Forelimb muscle (tissue), 1 donor: ENCODE measurements at places on chromosomes 5 and 9.

DNA sequence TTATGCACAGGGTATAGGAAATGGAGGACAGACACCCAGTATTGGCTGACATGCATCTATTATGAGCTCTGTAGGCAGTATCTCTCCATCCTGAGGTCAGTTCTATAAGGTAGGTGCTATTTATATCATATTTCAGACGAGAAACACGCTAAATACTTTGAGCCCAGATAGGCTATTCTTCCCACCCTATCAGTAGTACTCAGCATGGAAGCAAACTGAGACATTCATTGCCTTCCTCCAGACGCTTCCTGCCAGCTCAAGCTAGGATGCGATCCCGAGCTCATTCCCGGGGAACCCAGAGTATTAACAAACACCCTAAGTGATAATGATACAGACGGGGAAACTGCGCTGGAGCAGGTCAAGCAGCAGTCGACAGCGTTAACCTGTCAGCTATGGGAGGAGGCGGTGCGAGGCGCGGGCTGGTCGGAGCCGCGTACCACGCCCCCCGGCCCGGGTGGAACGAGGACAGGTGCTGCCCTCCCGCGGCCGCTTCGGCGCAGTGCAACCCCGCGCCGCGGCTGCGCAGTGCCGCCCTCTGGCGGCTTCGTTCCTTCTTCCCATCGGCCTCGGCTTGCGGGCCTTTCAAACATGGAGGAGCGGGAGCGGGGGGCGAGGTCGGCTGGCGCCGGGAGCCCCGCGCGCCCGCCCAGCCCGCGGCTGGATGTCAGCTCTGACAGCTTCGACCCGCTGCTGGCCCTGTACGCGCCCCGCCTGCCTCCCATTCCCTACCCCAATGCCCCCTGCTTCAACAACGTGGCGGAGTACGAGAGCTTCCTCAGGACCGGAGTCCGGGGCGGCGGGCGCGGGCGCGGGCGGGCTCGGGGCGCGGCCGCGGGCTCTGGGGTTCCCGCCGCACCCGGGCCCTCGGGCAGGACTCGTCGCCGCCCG, at the start of gene LSM11:
TSS of gene LSM11 (plus strand) at position 550 of the 888 bp plus-strand sequence. CDS start at position 589, 39 bp downstream.
- DNase-seq: peak; percentile 68

GRCh38 chr5:63963926-63964325, 1.7 kb upstream of the HTR1A start:
- no peak for DNase-seq

DNA sequence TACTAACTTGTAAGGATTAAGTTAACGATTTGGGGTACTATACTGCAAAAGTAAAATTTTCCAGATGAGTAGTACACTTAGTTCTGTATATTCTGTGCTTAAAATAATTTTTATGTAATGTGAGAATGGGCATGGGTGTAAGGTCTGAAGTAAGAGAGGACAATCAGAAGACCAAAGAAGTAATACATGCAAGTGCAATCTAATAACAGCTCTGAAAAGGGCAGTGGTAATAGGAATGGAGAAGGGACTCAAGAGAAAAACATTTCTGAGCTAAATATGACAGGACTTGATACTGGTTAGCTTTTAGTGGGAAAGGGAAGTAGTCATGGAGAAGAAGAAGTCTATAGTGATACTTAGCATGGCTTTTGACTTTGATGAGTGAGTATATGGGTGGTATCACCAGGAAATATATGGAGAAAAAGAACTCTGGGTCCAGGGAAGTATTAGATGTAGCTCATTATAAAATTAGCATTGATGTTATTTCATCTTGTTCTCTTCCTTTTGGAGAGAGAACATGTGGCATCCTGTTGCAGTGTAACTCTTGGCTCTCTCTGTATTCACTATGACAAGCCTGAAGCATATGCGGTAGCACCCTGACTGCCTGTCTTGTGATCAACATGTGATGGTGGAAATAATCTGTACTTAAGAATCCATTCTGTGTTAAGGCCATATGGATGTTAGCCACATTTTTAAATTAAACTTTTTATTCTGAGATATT, 60.5 kb downstream of the ERCC6L2 start:
- DNase-seq: no peak

DNA sequence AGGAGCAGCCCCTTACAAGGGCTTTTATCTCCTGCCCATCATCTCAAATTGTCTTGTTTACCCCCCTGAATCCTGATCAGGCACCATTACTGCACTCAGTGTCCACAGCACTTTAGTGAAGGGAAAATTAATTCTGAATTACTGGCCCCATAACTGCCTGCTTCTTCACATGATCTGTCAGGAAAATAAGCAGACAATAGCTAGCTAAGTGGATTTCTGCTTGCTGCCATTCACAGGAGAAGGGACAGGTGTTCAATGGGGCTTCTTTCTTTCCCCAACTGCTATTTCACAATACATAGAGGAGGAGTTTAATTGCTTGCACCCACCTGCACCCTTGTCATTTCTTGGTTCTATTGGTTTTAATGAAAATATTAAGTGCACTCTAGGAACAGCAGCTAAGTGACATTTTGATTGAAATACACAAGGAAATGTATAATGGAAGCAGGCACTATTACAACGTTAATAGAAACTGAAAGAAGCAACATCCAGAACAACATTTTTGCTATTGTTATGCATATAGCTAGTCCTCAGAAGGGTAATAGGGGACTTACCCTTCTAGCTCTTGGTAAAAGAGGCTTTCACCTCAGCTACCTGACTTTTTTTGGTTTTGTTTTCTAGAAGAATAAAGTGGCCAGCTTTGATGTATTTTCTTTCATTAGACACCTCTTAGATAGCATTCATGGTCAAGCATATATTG, 599.3 kb upstream of the TLE4 start:
- DNase-seq: no peak

GRCh38 chr5:150022158-150022531, 21.6 kb downstream of the HMGXB3 start:
- no peak for DNase-seq

DNA sequence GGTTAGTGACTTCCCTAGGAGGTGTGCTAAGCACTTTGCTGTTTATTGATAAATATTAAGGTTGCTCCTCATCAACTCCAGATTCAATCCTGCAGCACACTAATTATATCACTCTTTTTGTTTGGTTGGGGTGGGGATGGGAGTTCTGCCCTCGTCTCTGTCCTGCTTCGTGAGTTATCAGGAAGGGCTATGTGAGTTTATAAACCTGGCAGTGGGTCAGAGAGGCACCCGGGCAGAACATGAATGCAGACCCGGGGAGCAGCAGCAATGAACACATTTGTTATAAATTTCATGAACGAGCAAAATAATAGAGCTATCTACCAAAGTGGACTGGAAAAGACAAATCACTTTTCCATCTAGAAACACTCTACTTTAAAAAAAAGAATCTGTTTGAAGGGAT, 125.5 kb upstream of the WWC1 start:
- no peak for DNase-seq

- no peak for DNase-seq
These were observed 93.5 kb downstream of the PLPP1 start for GRCh38 chr5:55441107-55441771.

DNA sequence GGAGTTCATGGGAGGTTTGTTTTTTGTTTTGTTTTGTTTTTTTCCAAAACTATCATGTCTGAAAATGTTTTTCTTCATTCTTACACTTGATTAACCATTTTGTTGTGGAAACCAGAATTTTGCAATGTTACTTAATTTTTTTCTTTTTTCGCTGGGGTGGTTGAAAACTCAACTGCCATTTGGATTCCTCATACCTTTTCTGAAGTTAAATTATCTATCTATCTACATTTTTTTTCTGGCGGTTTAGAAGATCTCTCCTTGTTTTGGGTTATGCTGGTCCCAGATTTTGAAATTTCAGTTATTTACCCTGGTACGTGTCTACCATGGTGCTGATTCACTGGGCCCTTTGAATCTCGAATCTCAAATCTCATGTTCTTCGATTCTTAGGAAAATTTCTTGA, 316.2 kb upstream of the SMARCA2 start:
- no peak for DNase-seq

GRCh38 chr5:178786859-178787499, 56.5 kb upstream of the ZNF354A start:
- no peak for DNase-seq

DNA sequence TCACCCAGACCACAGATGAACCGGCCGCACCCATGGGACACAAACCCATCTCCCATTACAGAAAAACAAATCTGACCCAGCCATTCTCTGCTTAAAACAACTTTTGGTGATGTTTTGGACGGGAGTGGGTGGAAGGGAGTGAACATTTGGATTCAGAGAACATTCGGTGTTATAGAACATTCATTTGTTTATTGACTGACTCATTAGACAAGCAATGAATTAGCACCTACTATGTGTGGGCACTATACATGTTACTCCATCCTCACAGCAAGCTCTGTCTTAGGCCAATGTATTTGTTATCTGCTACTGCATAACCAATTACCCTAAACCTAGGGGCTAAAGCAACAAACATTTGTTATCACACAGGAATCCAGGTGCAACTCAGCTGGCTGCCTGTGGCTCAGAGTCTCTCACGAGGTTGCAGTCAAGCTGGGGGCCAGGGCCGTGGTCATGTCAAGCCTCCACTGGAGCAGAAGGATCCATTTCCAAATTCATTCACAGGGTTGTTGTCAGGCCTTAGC, 5.1 kb upstream of the ERGIC1 start:
- no peak for DNase-seq

DNA sequence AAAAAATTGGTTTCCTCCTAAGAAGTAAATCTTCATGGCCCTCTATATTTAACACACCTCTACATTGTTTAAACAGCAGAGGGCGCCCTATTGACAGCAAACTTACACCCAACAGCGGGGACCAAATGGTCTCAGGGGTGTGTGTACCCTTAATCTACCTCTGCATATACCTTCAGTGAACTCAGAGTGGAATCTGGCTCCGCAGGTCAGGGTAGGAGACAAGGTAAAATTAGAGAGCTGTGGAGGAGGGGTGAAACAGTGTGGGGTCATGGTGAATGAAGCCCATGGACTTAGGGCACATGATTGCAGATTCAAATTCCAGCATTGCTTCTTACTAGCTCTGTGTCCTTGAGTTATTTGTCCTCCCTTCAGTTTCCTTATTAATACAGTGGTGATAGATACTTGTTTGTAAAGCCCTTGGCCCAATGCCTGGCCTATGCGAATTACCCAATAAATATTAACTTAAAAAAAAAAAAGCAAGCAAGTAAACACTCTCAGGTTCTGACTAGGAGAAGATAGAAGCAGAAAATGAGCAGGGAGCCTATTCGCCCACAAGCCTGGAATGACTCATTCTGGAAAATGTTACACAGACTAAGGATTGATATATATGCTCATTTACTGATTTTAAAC, 122.9 kb downstream of the CAVIN4 start:
- DNase-seq: no peak

DNA sequence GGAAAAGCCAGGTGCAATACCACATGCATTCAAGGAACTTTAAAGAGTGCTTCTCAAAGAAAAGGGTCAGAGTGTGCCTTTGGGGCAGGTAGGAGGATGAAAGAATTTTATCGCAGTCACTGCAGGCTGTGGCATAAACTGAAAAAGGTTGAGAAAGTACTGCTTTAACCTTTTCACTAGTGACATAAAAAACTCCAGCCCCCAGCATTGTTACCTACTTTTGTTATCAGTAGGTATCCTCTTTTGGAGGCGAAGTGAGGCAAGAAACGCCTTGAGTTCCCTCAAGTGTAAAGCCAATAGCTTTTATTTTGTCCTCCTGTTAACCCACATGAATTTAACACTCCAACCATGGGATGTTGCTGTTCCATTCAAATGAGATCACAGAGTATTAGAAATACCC, 64.7 kb upstream of the CHD1 start:
- DNase-seq: no peak

DNA sequence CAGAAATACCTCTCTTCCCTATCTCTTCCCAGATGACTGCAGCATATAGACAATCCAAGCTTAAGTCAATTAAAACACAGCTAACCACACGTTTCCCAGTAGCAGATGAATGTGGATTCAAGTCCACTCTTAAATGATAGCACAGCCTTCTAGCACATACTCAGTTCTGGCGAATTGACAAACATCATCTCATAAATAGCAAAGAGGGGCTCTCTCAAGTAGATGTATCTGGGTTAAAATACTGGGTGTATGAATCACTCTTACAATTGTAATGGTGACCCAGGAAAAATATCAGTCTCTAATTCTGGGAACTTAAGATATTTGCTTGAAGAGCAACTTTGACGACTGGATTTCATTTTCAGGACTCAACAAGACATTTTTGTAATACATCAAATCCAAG, 67.0 kb upstream of the HAPLN1 start:
- DNase-seq: no peak

DNA sequence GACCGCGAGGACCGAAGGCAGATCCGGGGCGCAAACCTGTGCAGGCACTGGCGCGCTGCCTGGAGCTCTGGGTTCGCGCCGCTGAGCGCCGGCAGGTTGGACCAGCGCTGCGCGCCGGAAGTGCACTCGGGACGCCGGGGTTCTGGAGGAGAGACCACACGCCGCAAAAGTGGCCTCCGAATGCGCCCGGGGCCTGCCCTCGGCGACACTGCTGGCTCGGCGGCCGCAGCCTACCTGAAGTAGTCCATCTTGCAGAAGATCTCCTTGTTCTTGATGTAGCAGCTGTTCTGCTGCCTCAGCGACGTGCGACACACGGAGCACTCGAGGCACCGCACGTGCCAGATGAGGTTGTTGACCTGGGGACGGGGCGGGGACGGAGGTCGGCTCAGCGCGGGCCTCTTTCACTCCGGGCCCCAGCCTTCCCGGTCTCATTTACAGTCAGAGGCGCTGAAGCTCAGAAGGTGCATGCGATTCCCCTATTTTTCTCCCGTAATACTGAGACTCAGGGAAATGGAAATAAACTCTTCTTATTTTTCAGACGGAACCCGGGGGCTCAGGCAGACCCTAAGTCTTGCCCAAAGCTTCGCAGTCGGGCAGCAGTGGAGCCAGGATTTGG, 2.5 kb downstream of the LHX6 start:
- DNase-seq: no peak

- DNase-seq: no peak
These were observed 58.7 kb upstream of the PRR16 start for GRCh38 chr5:120405286-120405864.

- DNase-seq: no peak
These were observed 34.5 kb downstream of the CREBRF start for GRCh38 chr5:173090639-173091038.

GRCh38 chr9:117074784-117075520, 339.9 kb downstream of the ASTN2 start:
- no peak for DNase-seq

DNA sequence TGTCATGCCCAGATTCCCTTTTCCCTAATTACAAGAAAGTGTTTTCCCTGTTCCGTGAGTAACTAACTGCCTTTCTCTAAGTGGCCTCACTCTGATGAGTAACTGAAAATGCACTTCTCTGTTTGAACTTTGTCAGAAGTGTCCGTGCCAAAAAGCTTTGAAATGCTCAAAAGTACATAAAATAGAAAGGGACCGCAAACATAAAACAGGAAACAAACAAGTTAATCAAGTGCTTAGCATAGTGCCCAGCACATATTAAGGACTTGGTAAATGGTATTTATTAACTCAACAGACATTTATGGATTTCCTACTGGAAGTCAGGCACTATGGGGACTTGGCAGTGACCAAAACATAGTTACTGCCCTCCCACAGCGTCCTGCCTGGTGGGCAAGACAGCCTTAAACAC, 22.3 kb downstream of the AQP3 start:
- DNase-seq: no peak
